ENCODE measurements at places on chromosomes 1 and 21.

DNA sequence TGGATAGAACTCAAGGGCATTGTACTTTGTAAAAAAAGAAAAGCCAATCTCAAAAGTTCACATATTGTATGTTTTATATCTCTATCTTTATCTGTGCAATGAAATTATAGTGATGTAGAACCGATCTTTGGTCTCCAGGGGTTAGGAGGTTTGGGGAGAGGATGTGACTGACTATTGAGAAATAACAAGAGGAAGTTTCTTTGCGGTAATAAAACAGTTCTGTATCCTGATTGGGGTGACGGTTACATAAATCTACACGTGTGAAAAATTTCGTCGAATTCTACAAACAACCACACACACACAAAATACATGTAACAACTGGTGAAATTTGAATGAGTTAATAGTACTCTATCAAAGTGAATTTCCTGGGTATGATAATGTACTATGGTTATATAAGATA, 10.6 kb upstream of the OR2T33 start:
- no peak for DNase-seq

GRCh38 chr1:86747304-86747703, 42.9 kb downstream of the SH3GLB1 start:
- DNase-seq: no peak

DNA sequence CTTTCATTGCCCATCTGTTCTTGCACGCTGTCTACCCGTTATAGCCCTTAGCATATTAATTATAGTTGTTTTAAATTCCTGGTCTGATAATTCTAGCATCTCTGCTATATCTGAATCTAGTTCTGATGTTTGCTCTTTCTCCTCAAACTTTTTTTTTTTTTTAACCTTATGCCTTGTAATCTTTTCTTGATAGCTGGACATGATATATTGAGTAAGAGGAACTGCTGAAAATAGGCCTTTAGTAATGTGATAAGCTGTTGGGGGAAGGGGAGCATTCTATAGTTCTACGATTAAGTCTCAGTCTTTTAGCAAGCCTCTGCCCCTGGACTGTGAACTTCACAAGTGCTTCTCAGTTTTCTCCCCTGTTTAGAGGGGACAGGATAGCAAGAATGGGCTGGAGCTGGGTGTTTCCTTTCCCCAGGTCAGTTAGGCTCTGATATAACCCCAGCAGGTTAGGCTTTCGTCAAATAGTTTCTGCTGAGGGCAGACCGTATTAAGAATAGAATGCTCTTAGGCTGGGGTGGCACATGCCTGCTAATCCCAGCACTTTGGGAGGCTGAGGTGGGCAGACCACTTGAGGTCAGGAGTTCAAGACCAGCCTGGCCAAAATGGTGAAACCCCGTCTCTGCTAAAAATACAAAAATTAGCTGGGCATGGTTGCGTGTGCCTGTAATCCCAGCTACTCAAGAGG, 62.2 kb downstream of the ZFYVE9 start:
- no peak for DNase-seq

DNA sequence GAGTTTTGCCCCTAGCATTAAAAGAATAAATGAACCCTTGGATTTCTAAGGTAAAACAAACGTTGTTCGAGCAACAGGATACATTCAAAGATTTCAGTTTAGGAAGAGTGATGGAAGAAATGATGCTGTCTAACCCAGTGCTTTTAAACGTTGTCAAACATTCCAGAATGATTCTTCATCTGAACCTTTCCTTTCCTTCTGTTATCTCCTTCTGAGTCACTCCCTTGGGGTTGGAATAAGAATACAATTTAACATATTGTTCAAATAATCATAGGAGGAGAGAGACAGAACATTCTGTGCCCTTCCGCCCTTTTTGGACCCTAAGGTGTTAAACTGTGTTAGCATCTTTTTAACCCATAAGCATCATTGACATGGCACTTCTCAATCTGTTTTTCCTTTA, 61.1 kb upstream of the RCOR3 start:
- DNase-seq: no peak

DNA sequence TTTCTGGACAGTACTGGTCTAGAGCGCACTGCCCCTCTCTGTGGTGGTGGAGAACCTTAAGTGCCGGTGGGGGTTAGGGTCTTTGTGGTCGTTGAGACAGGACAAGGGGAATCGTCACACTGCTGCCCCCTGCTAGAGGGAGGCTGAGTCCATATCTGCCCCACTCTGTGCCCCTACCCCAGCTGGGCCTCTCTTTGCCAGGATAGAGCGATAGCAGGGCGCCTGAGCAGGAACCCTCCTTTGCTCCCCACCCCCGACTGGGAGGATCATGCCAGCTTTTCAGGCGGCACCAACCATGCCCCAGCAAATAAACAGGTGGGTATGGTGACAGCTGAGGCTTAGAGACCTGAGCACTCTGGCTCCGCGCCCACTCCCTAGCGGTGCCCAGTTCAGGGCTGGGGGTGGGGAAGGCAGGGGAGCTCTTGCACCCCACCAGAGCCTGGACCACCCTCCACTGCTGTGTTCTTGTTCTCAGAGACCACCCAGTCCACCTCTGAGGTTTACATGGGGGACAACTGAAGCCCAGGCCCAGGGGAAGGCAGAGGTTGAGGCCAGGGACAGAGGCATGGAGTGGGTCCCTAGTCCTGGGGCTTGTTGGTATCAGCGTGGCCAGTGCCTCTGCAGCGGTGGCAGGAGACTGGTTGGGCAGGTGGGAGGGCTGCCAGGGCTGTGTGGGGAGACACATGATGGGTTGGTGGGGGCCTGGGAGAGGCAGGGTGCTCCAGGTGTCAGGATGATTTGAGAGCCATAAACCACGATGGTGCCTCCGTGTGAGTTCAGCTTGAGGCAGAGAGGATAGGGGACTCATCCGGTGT, 1.6 kb downstream of the PADI2 start:
- no peak for DNase-seq

- DNase-seq: no peak
Measured at GRCh38 chr21:36478207-36478701, 1.7 kb downstream of the CLDN14 start.

DNA sequence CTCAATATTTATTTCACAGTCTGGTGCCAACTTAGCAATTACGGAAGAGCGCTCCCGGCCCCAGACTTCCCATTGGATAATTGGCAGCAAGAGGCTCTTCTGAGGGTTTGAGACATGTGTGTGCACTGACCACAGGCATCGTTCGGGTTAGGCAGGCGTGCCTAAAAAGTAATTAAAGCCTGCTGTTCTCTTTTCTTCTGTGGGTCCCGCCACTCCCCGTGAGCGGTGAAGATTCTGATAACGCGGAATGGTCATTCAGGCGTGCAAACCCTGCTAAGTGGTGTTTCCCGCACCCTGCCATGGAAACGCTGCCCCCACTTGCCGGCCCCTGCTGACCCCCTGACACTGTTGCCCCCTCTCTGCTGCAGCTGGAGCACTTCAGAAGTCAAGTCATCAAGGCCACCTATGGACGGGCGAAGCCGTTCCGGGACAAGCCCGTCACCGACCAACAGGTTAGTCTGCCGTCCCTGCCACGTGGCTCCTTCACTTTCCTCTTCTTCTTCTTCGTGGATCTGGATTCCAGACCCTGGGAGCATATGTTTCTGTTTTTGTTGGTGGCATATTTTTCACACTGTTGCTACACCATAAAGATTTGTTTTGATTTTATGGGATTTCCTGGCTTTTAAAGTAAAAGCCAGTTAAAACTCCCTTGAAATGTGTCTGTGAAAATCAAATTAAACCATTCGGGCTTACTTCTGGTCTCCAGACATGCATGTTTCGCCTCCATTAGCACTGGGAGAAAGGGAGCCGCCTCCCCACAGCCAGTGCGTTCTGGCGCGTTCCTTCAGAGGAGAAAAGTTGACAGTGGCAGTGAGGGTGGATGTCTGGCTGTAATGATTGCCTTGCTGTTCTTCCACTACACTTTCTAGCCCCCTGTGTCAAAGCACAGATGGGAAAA, 79.9 kb downstream of the FHAD1 start:
- DNase-seq: no peak

DNA sequence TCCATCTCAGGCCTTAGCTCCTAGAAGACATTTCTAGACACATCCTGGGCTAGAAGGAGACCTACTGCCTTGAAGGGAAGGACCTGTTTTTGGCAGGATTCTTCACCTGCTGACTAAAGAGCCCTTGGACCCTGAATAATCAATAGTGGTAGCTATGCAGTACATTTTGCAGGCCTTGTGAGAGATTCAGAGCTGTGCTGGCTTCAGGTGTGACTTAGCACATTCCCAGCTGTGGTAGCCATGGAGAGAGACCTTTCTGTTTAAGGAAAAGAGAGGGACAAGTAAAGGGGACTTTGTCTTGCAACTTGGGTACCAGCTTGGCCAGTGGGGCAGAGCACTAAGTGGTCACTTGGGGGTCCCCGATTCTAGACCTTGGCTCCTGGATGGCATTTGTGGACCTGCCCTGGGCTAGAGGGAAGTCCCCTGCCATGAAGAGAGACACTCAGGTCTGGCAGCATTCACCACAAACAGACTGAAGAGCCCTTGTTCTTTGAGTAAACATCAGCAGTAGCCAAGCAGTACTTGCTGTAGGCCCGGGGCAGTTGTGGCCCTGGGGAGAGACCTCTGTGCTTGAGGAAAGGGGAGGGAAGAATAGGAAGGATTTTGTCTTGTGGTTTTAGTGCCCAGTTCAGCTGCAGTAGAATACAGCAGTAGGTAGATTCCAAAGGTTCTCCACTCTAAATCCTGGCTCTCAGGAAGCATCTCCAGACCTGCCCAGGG, 26.2 kb upstream of the CD1A start:
- no peak for DNase-seq

Data from effector memory CD8-positive, alpha-beta T cell (primary cell).